Stimulated activated CD8-positive, alpha-beta memory T cell treated with anti-CD3 and anti-CD28 coated beads, Interleukin-4, amount 100 ng/mL, for 1 hour (primary cell): ENCODE measurements at places on chromosomes 7 and 10.

GRCh38 chr10:88227342-88228018 is 355.6 kb downstream of the RNLS start:
- no peak for DNase-seq

GRCh38 chr7:10780400-10780747 is 193.3 kb upstream of the PHF14 start:
- no peak for DNase-seq

- no peak for DNase-seq
Observed at GRCh38 chr7:43192806-43193460, 80.5 kb downstream of the HECW1 start.

- DNase-seq = no peak
Observed at GRCh38 chr10:14530465-14530864, 199.7 kb upstream of the FRMD4A start.

- DNase-seq = no peak
Observed at GRCh38 chr7:111409714-111410422, 152.4 kb downstream of the IMMP2L start.

GRCh38 chr10:50561816-50562215 is 61.9 kb downstream of the SGMS1 start:
- no peak for DNase-seq

DNA sequence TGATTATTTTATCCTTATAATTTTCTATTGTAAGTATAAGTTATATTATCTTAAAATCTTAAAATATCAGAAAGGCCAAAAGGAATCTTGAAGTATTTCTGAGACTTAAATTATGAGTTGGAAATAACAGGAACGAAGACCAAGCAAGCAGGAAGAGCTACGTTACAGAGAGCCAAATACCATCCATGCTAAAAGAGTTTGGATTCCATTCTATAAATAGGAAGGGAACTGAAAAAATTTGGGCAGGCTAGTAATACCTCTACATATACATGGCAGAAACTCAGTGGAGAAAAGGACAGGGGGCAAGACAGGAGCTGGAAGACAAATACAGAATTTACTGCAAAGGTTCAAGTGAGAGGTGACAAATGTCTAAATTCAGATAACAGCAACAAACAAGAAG is 16.7 kb downstream of the ITGB1 start:
- no peak for DNase-seq

GRCh38 chr10:98135222-98135899 is 904 bp downstream of the R3HCC1L start:
- no peak for DNase-seq

DNA sequence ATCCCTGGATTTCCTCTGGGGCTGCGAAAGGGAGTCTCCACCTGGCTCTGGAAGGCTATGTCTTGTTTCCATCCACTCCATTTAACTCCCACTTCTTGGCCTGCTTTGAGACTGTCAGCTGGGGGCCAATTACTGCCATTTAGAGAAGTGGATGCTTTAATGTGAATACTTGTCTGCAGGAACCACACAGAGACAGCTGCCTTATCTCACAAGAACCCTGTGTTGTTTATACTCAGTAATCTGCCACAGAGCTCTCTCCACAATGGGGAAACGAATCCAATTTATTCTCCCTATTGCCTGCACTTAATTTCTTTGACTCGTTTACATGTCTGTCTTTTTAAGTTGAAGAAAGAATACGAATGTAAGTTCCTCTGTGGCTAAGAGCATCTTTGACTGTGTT is 787.0 kb upstream of the C7orf33 start:
- no peak for DNase-seq

DNA sequence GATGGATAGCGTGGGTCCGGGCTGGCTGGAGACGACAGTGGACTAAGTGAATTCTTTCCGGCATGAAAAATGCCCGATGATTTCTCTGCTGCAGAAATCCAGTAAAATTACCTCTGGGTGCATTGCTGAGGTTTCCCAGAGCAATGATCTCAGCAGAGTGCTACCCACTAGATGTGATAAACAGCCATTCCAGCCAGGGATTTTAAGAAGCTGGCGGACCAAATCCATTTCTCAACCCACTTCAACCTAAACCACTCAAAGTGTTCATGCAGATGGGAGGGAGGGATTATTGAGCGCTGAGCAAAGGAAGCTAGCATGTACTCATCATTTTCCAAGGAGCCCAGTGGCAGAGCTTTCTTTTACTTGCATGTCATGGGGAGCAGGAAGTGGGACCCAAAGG is 116.7 kb downstream of the PRKCQ start:
- DNase-seq = no peak

- no peak for DNase-seq
Observed at GRCh38 chr7:140421521-140421920, 17.7 kb downstream of the RAB19 start.

GRCh38 chr7:1698951-1699350 is 28.9 kb downstream of the ELFN1 start:
- no peak for DNase-seq

- DNase-seq = no peak
Observed at GRCh38 chr7:148347981-148348380, 242.6 kb upstream of the C7orf33 start.

GRCh38 chr7:110224643-110225042 is 866.3 kb upstream of the LRRN3 start:
- no peak for DNase-seq

DNA sequence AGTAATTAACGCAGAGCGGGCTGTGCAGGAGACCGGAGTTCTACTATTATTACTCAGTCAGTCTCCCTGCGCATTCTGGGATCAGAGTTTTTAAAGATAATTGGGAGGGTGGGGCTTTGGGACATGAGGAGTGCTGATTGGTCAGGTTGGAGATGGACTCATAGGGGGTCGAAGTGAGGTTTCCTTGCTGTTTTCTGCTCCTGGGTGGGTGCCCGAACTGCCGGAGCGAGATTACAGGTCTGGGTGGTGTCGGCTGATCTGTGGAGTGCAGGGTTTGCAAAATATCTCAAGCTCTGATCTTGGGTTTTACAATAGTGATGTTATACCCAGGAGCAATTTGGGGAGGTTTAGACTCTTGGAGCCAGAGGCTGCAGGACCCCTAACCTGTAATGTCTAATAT is 3.9 kb upstream of the LRRC27 start:
- no peak for DNase-seq

- no peak for DNase-seq
Observed at GRCh38 chr7:122622682-122623081, 76.2 kb downstream of the RNF133 start.

DNA sequence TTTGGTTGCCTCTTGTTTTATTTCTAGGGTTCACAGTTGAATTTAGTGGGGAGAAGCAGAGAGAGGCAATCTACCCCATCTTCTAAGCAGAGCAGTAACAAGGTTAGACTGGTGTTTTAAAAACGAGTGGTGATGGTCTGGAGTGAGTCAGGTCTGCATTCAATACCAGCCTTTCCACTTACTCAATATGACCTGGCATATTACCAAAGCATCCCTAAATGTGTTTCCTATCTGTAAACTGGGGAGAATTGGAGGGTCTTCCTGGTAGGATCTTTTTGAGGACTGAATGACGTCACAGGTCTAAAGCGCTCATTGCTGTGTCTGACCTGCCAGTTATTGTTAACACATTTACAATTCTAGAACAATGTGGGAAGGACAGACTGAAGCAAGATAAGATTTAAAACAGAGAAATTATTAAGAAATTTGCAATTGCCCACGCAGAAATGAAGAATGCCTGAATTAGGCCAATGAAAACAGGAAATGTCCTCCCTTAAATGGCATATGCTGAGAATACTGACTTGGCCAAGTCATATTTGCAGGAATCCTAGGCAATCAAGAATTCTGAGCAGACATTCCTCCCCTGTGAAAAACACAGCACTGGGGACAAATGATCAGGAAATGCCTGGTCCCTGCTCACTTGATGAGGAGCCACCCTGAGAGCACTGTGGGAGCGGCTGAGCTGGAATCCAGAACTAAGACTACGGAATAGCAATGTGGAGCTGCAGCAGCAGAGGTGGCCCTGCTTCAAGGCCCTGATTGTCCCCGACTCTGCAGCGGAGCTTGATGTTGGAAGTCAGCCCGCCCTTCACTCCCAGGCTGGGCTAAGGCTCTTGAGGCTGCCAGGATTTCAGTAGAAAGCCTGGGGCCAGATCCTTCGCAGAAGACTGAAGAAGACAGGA is 184.5 kb upstream of the CXCL12 start:
- DNase-seq = no peak

DNA sequence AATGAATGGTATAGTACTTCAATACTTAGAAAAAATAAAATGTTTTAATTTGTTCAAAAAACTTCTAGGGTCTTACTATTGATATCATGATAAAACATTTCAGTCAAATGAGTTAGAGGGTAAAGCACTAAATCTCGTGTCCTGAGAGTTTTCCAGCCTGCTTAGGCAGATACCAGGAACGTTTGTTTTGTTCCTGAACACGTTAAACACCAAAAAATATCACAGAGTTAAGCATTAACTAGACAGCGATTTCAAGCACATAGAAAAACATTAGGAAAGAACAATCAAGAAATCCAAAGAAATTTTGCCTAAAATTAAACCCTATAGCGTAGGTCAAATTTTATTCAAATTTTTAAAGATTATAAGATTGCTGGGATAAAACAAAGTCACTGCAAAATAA is 204.6 kb upstream of the AGR3 start:
- no peak for DNase-seq

- DNase-seq = no peak
Observed at GRCh38 chr7:151008143-151008510, 16.2 kb downstream of the ATG9B start.

GRCh38 chr10:120613180-120613579 is 156.2 kb downstream of the PLPP4 start:
- DNase-seq = no peak

GRCh38 chr7:138538518-138538917 is 78.5 kb downstream of the TRIM24 start:
- DNase-seq = no peak

DNA sequence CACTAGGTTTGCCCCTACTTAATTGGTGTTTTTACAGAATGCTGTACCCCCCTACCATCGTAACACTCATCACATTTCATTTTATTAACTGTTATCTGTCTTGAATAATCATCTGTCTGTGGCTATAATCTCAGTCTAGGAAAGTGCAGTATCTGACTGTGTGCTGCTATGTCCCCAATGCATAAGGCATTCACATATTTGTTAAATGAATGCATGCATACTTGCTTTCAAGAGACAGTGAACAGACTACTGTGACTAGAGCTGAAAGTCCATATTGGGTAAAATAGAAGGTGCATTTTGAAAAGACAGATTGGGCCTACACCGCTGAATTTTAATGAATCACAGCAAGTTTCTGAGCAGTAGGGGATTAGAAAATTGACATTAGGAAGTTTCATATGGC is 112.3 kb downstream of the ARHGAP12 start:
- no peak for DNase-seq

DNA sequence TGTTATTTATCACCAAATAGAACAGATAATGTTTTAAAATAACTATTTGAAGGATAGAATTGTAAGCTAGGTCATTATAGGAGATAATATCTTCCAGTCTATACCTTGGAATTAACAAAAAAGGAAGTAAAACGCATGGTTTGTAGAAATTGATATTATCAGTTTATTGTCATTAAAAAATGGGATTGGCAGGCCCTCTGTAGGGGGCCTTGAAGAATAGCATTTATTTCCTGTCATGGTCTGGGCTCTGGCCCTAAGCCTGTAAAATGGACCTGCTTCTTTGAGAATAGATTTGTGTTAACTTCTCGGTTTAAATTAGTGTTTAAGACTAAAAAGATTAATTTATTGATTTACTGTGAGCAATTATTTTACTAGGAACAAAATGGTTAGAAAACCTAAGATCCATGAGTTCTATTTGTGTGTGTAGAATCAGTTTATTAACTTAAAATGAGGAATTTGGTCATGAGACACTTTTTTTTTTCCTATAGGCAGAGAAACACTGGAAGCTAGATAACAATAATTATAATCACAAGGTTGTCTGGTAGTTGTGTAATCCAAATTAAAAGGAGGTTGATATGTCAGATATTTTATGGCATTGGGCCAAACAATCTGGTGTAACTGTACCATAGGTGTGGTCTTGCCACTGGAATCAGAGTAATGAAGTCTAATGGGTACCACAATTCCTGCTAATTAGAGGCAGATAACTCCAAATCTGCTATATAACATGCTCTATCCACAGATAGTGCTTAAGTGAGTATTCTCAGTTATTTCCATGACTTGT is 197.4 kb upstream of the FOXP2 start:
- no peak for DNase-seq

DNA sequence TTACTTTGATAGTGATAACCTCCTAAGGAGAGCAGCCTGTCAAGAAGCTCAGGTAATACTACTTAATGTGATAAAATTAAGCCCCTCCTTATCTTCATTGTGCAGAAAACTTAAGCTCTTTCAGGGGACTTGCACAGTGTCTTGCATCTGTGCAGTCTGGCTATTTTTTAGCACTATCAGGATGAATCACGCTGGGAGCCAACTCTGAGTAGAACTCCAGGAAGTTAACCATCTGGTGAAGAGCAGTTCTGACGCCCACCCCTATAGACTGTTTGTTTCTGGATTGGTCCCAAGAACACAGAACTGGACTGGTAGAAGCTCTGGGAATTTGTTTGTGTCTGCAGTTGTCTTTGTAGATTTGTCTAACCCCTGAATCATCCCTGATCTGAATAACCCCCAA is 41.9 kb downstream of the AGK start:
- DNase-seq = no peak

GRCh38 chr7:100892364-100893317 is 3.0 kb downstream of the ACHE start:
- DNase-seq = no peak

GRCh38 chr7:100130608-100131453 is 4.1 kb downstream of the MBLAC1 start:
- DNase-seq = peak; percentile 86

GRCh38 chr7:5552123-5552522 is 128.5 kb upstream of the TNRC18 start:
- no peak for DNase-seq

GRCh38 chr10:29102233-29102632 is 186.6 kb upstream of the LYZL1 start:
- DNase-seq = no peak

- no peak for DNase-seq
Observed at GRCh38 chr10:21264271-21264670, 261.2 kb downstream of the SKIDA1 start.

- DNase-seq = no peak
Observed at GRCh38 chr7:71517940-71518699, 386.2 kb downstream of the GALNT17 start.

DNA sequence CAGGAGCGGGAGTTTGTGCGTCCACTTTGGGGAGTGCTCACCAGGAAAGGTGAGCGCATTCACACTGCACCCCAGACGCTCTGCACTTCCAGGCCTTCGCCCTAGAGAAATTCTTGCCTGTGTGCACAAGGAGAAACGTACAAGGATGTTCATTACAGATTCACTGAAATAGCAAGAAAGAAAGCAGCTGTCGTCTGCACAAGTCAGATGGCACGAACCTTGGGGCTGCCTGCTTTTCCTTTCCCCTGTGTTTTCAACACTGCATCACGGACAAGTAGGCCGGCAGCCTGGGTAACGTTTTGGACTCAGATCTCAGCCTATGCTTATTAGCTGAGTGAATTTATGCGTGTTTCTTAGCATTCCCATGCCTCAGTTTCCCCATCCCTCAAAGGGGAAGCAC is 546.8 kb upstream of the FOXK1 start:
- no peak for DNase-seq

DNA sequence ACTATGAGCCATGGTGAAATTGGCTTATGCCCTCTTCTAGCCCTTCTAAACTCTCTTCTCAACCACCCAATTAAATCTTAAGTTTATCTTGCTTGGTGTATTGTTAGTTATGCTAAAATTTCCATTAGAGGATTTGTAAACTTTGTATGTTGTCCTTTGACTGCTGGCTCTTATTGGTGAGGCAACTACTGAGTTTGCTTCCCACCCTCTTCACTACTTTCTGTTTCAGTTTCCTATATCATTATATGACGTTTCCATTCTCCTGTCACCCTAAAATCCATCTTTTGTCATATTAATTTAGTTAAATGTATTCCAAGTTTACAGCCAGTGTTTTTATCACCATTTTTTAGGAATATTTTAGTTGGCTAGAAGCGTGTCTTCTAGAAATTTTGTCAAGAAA is 80.9 kb upstream of the VWC2 start:
- DNase-seq = no peak
